Ovary (tissue), 10 donors: ENCODE measurements at places on chromosomes 11 and 22. TPM values are rescaled to one million over a fixed set of nuclear protein-coding genes. Genes with fewer than 3 reads are reported as not detected.

GRCh38 chr11:32847511-32847910 lies 17.8 kb downstream of the PRRG4 start:
- no peak overlapping the region for H3K4me3 ChIP-seq
- no peaks in the 10 kb centered on the region for H3K27me3 ChIP-seq
- no peaks in the 10 kb centered on the region for H3K36me3 ChIP-seq
- no peak for DNase-seq

- no peak for DNase-seq
- H3K27ac ChIP-seq: no peak overlapping the region
- H3K36me3 ChIP-seq: no peaks in the 10 kb centered on the region
- no peaks in the 10 kb centered on the region for H3K27me3 ChIP-seq
- no peaks in the 10 kb centered on the region for H3K4me1 ChIP-seq
These were observed 6.9 kb upstream of the SORL1 start for GRCh38 chr11:121445071-121445768.

- H3K36me3 ChIP-seq: no peaks in the 10 kb centered on the region
- peak overlapping the region; percentile 29 for H3K27ac ChIP-seq
- H3K4me1 ChIP-seq: peaks cover 12% of the 10 kb centered on the region
- no peaks in the 10 kb centered on the region for H3K27me3 ChIP-seq
These were observed 10.4 kb upstream of the CDC42BPG start for GRCh38 chr11:64854534-64855502.

GRCh38 chr11:120839846-120840402 lies 184.0 kb upstream of the TBCEL start:
- no peaks in the 10 kb centered on the region for H3K36me3 ChIP-seq
- no peak overlapping the region for H3K27ac ChIP-seq
- DNase-seq: no peak
- H3K27me3 ChIP-seq: no peaks in the 10 kb centered on the region

GRCh38 chr11:33701302-33702230 lies 940 bp upstream of the C11orf91 start:
- H3K36me3 ChIP-seq: no peaks in the 10 kb centered on the region
- H3K4me1 ChIP-seq: peaks cover 17% of the 10 kb centered on the region
- peak overlapping the region; percentile 52 for H3K4me3 ChIP-seq
- peak overlapping the region; percentile 34 for H3K27ac ChIP-seq
- no peaks in the 10 kb centered on the region for H3K27me3 ChIP-seq

DNA sequence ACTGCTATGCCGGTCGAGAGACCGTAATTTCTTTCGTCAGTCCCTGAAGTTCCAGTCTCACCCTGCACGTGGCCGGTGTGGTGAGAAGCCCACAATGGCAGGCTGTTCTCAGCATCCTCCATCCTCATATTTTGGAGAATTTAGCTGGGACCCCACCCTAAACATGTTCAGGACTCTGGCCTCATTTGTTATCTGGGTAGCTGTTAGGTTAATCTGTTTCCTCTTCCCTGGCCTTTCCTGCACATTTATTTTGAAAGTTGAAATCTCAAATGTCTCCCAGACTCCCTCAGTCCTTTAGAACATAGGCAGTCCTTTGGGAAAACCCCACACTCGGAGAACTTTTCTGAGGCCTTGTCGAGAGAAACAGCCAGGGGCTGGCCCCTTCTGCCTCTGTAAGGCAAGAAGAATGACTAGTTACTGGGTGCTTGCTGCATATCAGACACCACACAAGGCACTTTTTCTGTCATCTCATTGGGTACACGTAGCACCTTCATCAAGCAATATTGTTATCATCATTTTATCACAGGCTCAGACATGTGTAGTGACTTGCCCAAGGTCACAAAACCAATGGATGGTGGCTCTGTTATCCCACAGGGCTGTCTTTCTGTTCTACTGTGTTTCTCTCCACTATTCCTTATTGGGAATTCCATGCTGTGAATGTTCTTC lies 109.3 kb upstream of the CRYBB3 start:
- no peak for DNase-seq
- H3K4me1 ChIP-seq: peaks cover 8% of the 10 kb centered on the region
- H3K27ac ChIP-seq: no peak overlapping the region

GRCh38 chr22:43162412-43163150 lies 11.2 kb downstream of the TSPO start:
- H3K4me1 ChIP-seq: peaks cover 13% of the 10 kb centered on the region
- peak overlapping the region; percentile 56 for H3K27ac ChIP-seq
- no peaks in the 10 kb centered on the region for H3K36me3 ChIP-seq
- DNase-seq: peak; percentile 51
- H3K4me3 ChIP-seq: no peak overlapping the region

DNA sequence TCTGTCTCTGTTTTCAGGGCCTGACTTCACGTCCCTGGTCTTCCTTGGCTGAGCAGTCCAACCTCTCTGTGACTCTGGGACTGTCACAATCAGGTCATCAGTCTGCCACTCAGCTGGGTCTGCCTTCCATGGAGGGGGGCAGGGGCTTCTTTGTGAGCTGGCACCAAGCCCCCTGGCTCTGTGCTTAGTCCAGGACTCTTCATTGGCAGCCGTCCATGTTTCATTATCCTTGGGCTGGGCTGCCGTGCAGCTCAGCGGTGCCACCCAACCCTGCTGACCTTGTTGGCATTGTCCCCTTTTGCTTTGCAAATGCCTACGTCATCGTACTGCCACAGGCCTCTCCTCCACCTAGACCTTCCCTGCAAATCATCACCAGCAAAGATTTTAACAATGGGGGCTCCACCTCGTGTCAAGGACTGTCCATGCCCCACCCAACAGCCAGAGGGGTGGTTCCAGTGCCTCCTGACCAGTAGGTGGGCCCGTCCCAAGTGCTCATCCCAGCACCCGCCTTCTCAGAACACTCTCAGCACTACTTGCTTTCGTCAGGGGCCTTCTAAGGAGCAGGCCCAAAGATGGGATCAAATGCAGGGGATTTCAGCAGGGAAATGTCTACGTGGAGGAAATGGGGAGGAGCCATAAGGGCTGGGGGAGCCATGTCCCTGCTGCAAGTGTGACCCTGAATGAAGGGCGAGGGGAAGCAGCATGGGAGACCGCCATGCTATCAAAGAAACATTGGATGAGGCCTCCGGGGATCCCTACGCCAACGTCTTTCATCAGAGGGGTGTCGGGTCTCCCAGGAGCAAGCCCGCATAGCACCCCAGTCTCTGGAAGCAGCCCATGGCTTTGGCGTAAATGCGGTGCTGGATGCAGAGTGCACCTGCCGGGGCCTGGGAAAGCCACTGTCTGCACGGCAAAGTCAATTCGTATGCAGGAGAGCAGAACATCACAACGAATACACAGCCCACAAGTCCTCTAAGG lies 18.2 kb downstream of the KRTAP5-6 start:
- no peak overlapping the region for H3K27ac ChIP-seq
- H3K27me3 ChIP-seq: no peaks in the 10 kb centered on the region
- DNase-seq: no peak
- no peaks in the 10 kb centered on the region for H3K4me1 ChIP-seq
- no peak overlapping the region for H3K4me3 ChIP-seq

DNA sequence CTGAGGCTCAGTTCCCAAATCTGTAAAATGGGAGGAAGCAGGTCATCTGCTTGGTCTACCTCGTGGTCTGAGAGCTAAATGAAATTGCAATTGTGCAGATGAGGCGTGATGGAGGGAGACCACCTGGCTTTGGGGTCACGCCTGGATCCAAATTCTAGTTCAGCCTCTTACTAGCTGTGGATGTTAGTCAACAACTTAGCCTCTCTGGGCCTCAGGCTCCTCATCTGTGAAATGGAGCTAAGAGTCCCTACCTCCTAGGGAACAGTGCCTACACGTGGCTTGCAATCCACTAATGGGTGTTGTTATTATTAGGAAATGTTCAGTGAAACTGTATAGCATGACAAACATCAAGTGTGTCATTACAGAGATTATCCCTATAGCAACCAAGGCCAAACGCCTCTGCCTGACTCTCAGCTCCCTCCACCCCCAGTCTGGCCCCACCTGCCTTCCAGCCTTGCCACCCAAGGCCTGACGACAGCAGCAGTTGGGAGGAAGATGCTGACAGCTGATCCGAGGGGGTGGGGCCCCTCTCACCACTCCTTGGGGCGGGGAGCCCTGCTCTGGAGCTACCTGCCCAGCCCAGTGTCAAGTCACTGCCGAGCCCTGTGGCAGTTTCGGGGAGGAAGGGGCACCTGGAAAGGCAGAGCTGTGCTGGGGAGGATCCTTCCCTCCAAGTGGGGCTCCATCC lies 1.7 kb upstream of the RHOD start:
- no peaks in the 10 kb centered on the region for H3K27me3 ChIP-seq
- DNase-seq: no peak
- H3K36me3 ChIP-seq: no peaks in the 10 kb centered on the region
- no peak overlapping the region for H3K27ac ChIP-seq
- peaks cover 4% of the 10 kb centered on the region for H3K4me1 ChIP-seq

- peaks cover 1% of the 10 kb centered on the region for H3K4me1 ChIP-seq
- no peak overlapping the region for H3K4me3 ChIP-seq
- H3K36me3 ChIP-seq: no peaks in the 10 kb centered on the region
- H3K27me3 ChIP-seq: no peaks in the 10 kb centered on the region
- no peak overlapping the region for H3K27ac ChIP-seq
- no peak for DNase-seq
These were observed 33.0 kb upstream of the NUP160 start for GRCh38 chr11:47881145-47881544.

DNA sequence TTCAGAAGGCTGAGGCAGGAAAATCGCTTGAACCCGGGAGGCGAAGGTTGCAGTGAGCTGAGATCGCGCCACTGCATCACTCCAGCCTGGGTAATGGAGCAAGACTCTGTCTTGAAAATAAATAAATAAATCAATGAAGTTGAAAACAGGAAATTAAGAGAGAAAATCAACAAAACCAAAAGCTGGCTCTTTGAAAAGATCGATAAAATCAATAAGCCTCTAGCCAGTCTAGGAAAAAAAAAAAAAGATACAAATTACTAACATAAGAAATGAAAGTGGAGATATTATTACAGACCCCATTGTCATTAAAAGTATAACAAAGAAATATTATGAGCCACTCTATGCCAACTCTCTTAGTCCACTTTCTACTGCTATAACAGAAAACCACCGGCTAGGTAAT lies 48.0 kb upstream of the NUP160 start:
- no peaks in the 10 kb centered on the region for H3K27me3 ChIP-seq
- no peak for DNase-seq
- no peaks in the 10 kb centered on the region for H3K36me3 ChIP-seq
- H3K4me1 ChIP-seq: no peaks in the 10 kb centered on the region
- no peak overlapping the region for H3K4me3 ChIP-seq

The FGF19 gene
- not detected for total RNA-seq

The PLXNB2 gene
- total RNA-seq: 239 TPM

The PRR33 gene
- not detected for total RNA-seq

The ARHGAP8 gene
- total RNA-seq: 0.45 TPM

The GDPD5 gene
- 8.8 TPM for total RNA-seq

The OR8D4 gene
- not detected for total RNA-seq

The C11orf58 gene
- 143 TPM for total RNA-seq
